ENCODE measurements at places on chromosomes 12 and 14. TPM values are rescaled to one million over a fixed set of nuclear protein-coding genes. Genes with fewer than 3 reads are reported as not detected.

DNA sequence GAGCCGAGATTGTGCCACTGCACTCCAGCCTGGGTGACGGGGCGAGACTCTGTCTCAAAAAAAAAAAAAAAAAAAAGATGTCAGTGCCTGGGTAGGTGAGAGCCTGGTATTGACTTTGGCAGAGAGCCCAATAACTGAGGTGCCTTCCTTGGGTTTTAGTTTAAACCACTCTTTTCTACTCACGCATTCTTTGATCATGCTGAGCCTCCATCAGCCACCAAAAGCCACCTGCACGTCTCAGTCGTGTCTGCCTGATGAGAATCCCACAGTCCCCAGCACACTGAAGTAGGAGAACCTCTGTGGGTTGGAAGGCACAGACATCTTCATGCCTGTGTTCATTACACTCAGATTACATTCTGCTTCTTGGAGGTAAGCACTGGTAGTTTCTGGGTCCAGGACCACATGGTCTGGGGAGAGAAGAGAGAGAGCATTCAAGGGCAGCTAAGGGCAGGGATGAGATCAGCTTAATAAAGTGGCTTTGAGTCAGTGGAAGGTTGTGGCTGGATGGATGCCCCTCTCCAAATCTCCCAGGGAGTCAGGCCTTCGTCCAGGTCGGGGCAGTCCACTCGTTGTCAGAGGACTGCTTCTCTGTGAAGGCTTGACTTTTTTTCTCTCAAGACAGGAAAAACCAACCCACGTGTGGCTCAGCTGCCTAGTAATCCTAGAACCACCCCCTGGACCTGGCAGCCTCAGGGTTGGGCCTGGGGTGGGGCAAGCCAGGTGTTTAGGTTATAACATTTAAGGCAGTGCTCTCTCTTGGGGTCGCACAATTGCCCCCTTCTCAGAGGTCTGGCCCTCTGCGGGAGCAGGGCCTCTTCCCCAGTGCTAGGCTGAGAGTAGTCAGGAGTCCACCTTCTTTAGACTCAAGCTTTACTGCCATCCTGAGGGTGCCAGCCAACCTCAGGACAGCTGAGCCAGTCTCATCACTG, 32.6 kb upstream of the MAX start:
- H3K4me1 ChIP-seq, result no peaks in the 10 kb centered on the region
- DNase-seq, result no peak
- no peak overlapping the region for H3K27ac ChIP-seq

DNA sequence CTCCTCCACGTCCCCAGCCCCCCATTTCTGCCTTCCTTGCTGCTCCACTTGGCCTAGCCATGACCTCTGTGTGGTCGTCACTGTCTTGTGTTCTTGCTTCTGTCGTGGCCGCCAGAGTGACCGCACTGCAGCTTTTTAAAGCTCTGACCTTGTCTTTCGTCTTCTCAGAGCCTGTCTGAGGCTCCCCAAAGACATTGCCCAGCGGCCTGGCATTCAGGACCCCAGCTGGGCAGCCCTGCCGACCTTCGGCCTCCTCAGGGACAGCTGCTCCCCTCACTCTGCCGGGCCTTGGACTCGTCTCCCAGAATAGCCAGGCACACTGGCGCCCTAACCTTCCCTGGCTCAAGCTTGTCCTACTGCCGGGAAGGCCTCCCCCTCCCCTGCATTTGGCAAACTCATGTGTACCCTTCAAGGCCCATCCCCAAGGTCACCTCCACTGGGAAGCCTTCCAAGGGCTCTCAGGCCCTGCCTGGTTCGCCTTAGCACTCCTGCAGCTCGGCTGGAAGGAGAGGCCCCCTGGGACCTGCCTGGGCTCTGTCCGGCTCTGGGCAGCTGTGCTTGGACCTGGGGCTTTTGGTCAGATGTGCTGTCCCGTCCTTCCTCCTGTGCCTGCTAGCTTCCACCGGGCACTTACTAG, 15.7 kb upstream of the DLK1 start:
- no peak for DNase-seq
- H3K4me3 ChIP-seq, result no peak overlapping the region
- H3K27me3 ChIP-seq, result no peaks in the 10 kb centered on the region
- no peaks in the 10 kb centered on the region for H3K36me3 ChIP-seq

The PSME2 gene
- 126 TPM for total RNA-seq

GRCh38 chr12:124852329-124852831, 11.3 kb downstream of the SCARB1 start:
- DNase-seq, result no peak
- H3K27me3 ChIP-seq, result no peaks in the 10 kb centered on the region
- peaks cover 2% of the 10 kb centered on the region for H3K4me1 ChIP-seq

DNA sequence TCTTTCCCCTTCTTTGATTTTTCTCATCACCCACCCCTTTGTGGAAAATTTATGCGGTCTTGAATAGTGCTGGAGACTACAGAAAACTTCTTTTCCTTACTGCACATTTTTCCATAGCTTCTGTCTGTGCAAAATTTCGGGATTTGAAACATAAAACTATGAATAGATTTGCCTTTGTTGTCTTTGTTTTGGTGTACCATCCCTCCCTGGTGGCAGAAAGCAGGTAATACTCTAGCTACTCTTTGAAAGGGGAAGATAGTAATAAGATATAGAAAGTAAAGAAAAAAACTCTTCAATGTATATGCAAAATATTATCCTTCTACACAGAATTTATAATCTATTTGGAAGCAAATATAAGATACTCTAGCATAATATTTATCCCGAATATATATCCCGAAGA, 79.1 kb upstream of the LMO3 start:
- H3K27ac ChIP-seq, result no peak overlapping the region
- H3K27me3 ChIP-seq, result no peaks in the 10 kb centered on the region
- DNase-seq, result no peak
- H3K4me1 ChIP-seq, result no peaks in the 10 kb centered on the region
- H3K4me3 ChIP-seq, result no peak overlapping the region
- H3K36me3 ChIP-seq, result no peaks in the 10 kb centered on the region

GRCh38 chr14:105774001-105774400, 247.6 kb downstream of the TMEM121 start:
- H3K36me3 ChIP-seq, result no peaks in the 10 kb centered on the region
- no peak overlapping the region for H3K4me3 ChIP-seq
- H3K27ac ChIP-seq, result no peak overlapping the region
- H3K4me1 ChIP-seq, result no peaks in the 10 kb centered on the region
- no peak for DNase-seq

DNA sequence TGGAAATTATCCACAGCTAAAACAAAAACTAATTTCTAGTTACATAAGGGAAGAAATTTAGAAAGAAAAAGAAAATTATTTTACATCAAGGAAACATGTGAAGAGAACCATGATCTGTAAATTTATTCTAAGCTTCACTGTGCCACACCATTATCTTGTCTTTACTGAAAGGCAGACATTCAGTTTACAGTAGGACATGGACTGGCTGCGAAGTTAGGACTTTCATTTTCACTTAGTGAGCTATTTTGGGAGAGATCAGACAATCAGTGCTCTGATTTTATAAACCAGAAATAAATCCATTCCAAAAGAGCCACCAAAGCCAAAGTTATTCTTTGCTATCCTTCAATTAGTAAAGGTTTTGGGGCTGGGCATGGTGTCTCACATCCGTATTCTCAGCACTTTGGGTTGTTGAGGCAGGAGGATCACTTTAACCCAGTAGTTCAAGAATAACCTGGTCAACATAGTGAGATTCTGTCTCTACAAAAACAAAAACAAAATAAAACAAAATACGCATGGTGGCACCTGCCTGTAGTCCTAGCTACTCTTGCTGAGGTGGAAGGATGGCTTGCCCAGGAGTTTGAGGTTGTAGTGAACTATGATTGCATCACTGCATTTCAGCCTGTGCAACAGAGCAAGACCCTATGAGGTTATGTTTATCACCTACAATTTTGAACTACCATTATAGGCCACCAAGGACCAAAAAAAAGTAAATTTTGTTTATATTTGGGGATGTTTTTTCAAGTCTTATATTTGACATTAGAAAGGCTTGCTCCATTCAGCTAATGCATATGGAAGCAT, 1084.8 kb upstream of the ATXN7L3B start:
- H3K27me3 ChIP-seq, result no peaks in the 10 kb centered on the region
- H3K4me1 ChIP-seq, result no peaks in the 10 kb centered on the region
- no peak overlapping the region for H3K27ac ChIP-seq
- no peak overlapping the region for H3K4me3 ChIP-seq

The CATSPERB gene
- total RNA-seq, result not detected

DNA sequence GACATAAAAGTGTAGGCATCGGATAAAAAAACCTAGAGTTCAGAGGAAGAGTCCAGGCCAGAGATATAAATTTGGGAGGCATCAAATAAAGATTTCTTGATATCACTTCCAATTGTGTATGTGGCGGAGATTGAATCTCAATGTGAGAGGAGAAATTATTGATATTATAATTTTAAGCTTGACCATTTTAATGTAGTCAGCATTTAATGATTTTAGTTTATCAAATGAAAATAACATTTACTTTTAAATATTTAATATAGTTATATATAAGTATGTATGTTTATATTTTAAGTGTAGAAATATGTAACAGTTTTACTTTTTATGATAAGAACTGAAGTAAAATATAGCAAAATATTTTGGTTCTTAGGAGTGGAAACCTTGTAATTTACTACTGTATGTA, 48.7 kb downstream of the WASHC4 start:
- peaks cover 52% of the 10 kb centered on the region for H3K36me3 ChIP-seq
- H3K4me1 ChIP-seq, result no peaks in the 10 kb centered on the region
- H3K4me3 ChIP-seq, result no peak overlapping the region
- no peak for DNase-seq

DNA sequence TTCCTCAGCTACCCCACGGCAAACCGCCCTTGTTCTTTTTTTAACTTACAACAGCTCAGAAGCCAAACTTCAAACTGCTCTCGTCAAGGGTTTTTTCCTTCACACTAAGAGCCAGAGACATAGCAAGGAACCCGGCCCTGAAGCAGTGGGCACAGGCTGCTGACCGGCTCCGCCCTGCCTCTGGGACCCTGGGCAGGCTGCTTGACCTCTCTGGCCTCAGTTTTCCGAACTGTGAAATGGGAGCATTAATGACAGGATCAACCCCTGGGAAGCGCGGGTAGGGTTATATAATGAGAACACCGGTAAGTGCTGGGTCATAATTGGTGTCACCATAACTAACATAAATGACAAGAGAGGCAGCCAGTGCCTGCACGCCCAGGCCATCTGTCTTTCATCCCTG, 21.2 kb upstream of the FZD10 start:
- H3K4me3 ChIP-seq, result no peak overlapping the region
- no peaks in the 10 kb centered on the region for H3K4me1 ChIP-seq
- H3K27ac ChIP-seq, result no peak overlapping the region
- H3K36me3 ChIP-seq, result no peaks in the 10 kb centered on the region
- DNase-seq, result no peak

- peak within 1 kb of the TSS; percentile 88 for H3K4me3 ChIP-seq
- DNase-seq, result peak; percentile 22
- H3K27me3 ChIP-seq, result peaks cover 18% of the 10 kb centered on the region
- peaks cover 5% of the 10 kb centered on the region for H3K4me1 ChIP-seq
Measured at GRCh38 chr14:26597589-26598080, at the start of gene NOVA1. Gene NOVA1 (minus strand): TSS chr14:26598033. CDS start chr14:26597436, 597 bp downstream.

The NTF3 gene
- not detected for total RNA-seq

DNA sequence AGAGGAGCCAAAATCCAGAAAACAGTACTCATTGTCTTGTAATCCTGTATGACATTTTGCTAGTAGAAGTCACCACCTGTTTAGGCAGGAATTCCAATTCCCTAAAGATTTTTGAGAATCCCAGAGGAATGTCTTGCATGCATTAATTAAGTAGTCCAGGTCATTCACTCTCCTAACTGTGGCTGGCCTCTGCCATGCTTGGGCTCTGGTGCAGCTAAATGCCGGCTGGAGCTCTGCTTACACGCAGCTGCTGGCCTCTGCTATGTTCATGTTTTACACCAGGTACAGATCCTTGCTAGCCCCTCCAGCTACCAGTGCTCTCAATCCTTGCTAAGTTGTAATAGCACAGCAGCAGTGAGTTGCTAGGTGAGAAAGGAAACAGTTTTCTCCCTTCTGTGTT, 16.3 kb upstream of the HIF1A start:
- no peak overlapping the region for H3K27ac ChIP-seq
- H3K36me3 ChIP-seq, result no peaks in the 10 kb centered on the region
- H3K4me1 ChIP-seq, result no peaks in the 10 kb centered on the region
- no peak overlapping the region for H3K4me3 ChIP-seq
- no peak for DNase-seq

GRCh38 chr14:88614218-88614907, 51.5 kb downstream of the ZC3H14 start:
- peaks cover 39% of the 10 kb centered on the region for H3K4me1 ChIP-seq
- DNase-seq, result peak; percentile 61
- peaks cover 13% of the 10 kb centered on the region for H3K36me3 ChIP-seq
- peak overlapping the region; percentile 17 for H3K4me3 ChIP-seq
- peak overlapping the region; percentile 78 for H3K27ac ChIP-seq

GRCh38 chr12:8664228-8664913, 1.7 kb upstream of the MFAP5 start:
- DNase-seq, result no peak
- no peak overlapping the region for H3K4me3 ChIP-seq
- peaks cover 9% of the 10 kb centered on the region for H3K27me3 ChIP-seq
- H3K36me3 ChIP-seq, result no peaks in the 10 kb centered on the region
- H3K27ac ChIP-seq, result no peak overlapping the region
- no peaks in the 10 kb centered on the region for H3K4me1 ChIP-seq

- no peaks in the 10 kb centered on the region for H3K36me3 ChIP-seq
- no peak for DNase-seq
- H3K27ac ChIP-seq, result no peak overlapping the region
- no peak overlapping the region for H3K4me3 ChIP-seq
- H3K4me1 ChIP-seq, result no peaks in the 10 kb centered on the region
Measured at GRCh38 chr12:30152705-30153104, 369.0 kb upstream of the TMTC1 start.

DNA sequence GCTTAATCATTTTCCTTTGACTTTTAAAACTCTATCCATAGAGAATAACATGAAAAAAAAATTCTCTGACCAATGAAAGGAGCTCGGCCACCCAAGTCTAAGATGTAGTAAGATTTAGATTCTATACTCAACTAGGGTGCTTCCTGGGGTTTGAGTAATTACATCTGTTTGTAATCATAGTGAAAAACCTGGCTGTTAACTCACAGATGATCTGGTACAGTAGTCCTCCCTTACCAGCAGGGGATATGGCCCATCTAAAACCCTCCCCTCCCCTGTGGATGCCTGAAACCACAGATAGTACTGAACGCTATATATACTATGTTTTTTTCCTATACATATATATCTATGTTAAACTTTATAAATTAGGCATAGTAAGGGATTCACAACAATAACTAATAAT, 89.2 kb downstream of the DAAM1 start:
- no peak overlapping the region for H3K4me3 ChIP-seq
- H3K27me3 ChIP-seq, result no peaks in the 10 kb centered on the region
- peak overlapping the region; percentile 89 for H3K27ac ChIP-seq
- DNase-seq, result no peak

The ADAM20 gene
- total RNA-seq, result 0.44 TPM

DNA sequence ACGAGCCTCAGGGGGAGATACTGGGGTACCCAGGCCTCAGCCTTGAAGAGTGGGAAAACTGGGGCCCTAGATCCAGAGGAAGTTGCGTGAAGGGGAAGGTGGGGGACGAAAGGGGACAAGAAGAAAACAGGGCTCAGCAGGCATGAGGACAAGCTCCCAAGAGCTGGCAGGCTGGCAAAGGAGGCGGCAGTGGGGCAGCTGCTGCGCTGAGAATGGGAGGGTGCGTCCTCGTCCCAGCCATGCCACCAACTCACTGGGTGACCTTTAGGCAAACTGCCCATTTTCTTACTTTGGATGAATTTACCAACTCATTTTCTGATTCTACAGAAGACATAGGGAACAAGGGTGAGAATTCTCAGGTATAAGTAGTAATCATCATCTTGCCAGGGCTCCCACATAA, 133.6 kb downstream of the TTC7B start:
- H3K27ac ChIP-seq, result no peak overlapping the region
- no peaks in the 10 kb centered on the region for H3K36me3 ChIP-seq
- no peaks in the 10 kb centered on the region for H3K27me3 ChIP-seq
- H3K4me3 ChIP-seq, result no peak overlapping the region
- peaks cover 9% of the 10 kb centered on the region for H3K4me1 ChIP-seq
- no peak for DNase-seq

The OR6C2 gene
- total RNA-seq, result not detected
